ENCODE measurements at places on chromosomes 1 and 21.

DNA sequence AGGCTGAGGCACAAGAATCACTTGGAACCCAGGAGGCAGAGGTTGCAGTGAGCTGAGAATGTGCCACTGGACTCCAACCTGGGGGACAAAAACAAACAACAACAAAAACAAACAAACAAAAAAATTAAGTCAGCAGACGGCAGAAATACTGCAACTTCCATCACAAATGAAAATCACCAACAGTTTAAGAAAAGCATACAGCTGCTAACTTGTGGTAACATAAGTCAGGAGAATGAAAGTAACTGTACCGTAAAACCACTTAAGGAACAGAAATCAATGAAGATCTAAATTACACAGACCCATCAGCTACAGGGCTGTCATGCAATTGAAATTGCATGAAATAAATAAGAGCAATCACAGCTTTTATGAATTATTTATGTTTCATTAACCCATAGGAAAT is 25.0 kb downstream of the MCOLN2 start:
- DNase-seq = no peak

- no peak for DNase-seq
Measured at GRCh38 chr1:12065872-12066271, 2.8 kb downstream of the TNFRSF8 start.

DNA sequence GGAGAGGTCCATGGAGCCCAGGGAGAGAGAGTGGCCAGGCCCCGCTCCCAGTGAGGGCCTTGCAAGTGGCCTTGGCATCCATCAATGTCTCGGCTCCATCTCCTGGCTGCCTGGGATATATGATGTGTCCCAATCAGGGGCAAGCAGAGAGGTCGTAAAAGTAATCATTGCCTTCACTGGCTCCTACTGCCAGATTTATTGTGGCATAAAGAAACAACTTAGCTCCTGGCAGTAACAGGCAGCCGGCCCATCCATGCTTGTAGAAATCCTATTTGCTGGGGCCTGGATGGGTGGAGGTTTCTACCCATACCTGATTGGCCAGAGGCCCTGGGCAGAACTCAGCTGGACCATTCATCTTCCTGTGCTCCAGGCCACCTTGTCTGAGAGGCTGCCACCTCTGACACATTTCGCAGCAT is 272.6 kb downstream of the MATN1 start:
- DNase-seq = no peak

DNA sequence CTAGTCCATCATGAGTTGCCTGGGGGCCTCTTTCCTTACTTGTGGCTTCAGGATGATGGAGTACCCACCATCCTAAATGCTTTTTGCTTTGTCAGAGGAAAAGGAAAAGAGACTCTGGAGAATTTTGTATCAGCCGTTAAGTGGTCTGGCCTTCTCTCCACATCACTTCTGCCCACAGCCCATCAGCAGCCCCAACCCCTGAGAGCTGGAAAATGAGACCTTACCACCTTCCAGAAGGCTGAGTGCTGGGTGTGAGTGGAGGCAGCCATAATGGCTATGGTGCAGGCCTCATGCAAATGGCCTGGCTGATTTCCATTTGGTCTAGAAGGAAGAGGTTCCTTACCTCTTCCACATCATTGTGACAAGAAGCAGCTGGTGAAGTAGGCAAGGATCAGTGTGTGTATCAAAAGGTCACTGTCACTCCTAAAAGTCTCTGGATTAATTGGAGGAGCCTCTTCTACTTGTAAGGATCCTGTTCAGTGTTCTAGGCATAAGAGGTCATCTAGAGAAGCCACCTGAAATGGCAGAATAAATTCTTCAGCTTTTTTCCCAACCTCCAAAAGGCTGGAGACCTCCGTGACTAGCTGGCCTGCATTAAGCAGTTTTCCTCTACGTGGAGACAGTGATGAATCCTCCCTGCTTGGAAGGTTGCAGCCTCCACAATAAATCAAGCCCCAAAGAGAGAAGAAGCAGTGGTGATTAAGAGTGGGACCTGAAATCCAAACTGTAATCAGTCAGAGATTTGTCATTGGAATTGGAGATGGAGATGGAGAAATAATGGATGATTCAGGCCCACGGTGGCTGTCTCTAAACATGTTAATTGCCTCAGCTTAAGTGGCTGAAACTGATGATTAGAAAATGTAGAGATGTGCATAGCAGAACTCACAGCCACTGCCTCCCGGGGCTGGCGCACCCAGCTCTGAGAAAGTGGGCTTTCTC is 111.5 kb downstream of the CNIH3 start:
- DNase-seq = peak; percentile 91

DNA sequence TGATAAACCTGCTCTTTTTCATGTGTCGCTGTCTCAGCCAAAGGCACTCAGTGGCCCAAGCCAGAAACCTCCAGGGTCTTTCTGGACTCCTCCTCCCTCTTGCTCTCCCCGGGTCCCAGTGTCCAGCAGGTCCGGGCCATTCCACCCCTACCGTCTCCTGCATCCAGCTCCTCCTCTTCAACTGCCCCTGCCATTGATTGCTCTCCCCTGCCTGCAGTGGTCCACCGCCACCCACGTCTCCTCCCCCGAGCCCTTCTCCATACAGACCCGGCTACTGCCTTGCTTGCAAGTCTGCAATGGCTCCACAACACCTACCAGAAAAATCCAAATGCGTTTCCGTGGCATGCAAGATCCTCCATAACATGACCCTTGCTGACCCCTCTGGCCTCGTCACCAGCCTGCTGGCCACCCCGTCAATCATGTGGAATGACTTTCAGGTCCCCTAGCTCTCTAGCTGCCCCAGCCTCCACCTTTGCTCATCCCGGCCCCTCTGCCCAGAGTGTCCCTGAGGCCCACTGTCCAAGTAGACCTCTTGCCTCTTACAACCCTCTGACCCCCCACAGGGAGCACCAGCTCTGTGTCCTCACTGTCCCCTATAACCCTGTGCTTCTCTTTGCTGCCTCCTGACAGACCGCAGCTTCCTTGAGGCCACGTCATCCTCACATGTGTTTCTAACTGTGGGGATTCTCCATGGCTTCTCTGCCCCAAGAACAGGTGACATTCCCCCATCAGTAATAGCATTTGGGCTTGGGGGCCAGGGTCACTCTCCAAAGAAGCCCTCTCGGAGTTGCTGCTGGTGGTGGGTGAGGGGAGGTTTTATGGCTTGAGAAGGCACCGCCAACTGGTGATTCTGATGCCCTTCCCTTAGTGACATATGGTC is 15.0 kb downstream of the CACNA1S start:
- DNase-seq = no peak

DNA sequence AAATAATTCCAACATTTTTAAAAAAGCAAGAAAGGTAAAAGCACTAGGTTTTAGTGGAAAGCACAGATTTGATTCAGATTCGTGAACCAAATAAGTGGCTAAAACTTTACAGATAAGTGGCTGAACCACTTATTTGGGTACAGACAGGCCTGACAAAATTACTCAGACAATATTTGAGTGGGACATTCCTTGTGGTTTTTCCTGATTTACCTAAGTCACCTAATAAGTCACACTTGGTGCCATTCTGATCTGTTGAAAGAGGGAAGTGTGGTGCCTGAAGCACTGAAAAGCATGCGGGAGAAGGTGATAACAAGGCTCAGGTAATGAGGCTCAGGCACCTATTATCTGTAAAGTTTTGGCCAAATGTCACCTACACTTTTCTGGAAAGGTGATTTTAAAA is 81.6 kb upstream of the CD55 start:
- no peak for DNase-seq

GRCh38 chr21:38958940-38959691 is 153.4 kb downstream of the ETS2 start:
- DNase-seq = peak; percentile 85

GRCh38 chr1:226419284-226420029 is 11.6 kb upstream of the PARP1 start:
- no peak for DNase-seq

GRCh38 chr1:2382621-2383361 is 8.6 kb downstream of the MORN1 start:
- DNase-seq = no peak

DNA sequence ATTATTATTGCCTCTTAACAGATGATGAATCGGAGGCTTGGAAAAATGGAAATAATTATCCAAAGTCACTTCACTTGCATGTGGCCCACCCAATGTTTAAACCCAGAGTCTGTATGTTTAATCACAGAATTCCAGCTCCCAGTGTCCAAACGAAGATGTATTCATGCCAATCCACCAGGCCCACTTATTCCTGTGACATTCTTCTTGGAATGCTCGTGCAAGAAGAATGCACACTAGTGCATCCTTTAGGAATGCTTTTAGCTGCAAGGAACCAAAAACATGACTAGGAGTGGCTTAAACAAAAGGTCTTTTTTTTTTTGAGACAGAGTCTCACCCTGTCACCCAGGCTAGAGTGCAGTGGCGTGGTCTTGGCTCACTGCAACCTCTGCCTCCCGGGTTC is 8.9 kb upstream of the OPRD1 start:
- DNase-seq = peak; percentile 37

GRCh38 chr1:110412576-110412975 is 5.1 kb upstream of the LAMTOR5 start:
- DNase-seq = peak; percentile 55

DNA sequence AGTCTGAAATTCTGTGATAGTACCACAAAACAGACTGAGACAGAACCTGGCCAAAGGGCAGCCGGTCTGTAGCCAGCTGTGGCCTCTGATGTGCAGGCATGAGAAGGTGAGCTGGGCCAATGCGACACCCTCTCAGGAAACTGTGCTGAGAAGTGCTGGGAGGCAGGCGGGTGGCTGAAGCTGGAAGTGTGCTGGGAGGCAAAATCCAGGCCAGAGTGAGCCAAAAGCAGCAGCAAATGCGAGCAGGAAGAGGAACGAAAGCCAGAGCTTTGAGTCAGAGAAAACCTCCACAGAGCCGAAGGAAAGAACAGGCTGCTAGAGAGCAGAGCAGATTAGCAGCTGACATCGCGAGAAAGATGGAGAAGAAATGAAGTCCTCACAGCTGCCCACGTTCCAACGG is 10.2 kb upstream of the ATP13A2 start:
- no peak for DNase-seq

DNA sequence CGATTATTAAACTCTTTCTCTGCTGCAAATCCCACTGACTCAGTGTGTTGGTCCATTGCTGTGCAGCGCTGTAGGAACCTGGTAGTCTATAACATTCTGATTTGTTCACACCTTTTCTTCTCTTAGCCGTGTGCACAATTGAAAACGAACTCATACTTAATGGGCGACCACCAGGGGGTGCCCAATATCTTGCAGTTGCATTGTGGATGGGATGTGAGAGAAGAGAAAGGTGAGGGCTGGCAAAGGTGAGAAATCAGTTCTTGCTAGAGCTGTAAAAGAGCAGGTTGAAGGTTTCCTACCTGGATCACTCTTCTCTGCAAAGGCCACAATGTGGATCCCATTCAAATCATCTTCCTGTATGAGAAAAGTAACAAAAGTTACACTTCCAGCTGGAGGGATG is 51.0 kb downstream of the CASQ2 start:
- peak; percentile 34 for DNase-seq

DNA sequence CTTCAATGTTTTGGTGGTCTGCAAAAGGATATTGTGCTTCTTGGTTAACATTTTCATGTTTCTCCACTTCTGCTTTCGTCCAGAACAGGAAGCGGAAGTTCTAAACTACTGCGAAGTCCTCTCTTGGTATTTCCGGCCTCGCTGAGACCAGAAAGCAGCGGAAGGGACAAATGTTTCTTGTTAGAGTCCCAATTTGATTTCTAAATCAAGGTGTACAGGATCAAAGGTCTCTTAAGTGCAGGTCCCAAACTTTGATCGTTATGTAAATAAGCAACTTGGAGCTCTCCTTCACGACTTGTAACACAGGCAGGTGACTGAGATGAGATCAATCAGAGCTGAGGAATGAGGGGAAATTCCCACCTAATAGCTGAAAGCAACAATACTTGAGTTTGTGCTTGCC is 40.1 kb upstream of the HMCN1 start:
- DNase-seq = no peak

- no peak for DNase-seq
Measured at GRCh38 chr1:42720868-42721267, 19.2 kb downstream of the CLDN19 start.

DNA sequence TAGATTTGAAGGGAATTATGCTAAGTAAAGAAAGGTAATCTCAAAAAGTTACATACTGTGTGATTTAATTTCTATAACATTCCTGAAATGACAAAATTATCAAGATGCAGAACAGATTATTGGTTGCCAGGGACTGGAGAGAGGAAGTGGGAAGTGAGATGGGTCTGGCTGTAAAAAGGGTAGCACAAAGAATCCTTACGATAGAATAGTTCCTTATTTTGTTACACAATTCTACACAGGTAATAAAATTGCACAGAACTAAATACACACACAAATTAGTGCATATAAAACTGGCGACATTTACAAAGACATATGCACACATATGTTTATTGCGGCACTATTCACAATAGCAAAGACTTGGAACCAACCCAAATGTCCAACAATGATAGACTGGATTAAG is 33.5 kb downstream of the ZNF684 start:
- no peak for DNase-seq

GRCh38 chr1:3564921-3565831 is 46.1 kb downstream of the MEGF6 start:
- DNase-seq = no peak

Measured in fibroblast of upper back skin (primary cell).